ENCODE measurements at places on chromosomes 3 and 15.
A peak's percentile ranks its signal among the peaks of the same experiment; 100 is the strongest.

DNA sequence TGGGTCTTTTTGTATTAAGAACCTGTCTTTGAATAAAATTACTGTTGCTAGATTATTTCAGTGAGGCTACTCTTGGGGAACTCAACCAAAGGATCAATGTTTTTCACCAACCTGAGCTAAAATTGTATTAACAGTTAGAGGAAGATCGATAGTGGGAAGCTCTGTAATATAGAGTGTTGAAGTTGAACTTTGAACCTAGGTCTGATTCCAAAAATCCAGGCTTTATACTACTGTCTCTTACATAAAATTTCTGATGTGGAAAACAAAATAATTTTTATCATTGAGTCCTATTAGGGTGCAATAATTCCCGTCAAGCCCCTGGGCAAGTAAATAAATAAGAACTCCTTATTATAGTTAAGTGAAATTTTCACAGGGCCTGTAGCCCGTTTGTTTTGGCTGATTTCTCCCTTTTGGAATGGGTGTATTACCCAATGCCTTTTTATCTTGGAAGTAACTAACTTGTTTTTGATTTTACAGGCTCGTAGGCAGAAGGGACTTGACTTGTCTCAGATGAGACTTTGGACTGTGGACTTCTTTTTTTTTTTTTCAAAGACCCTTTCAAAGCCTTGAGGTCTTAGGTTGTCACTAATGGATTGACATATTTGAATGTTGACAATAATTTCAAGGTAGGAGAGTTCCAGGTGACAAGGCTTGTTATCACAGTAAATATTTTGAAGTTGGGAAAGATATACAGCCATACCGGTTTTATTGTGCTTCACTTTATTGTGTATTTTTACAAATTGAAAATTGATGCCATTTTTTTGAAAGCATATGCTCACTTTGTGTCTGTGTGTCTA is 276.1 kb downstream of the NFKBIZ start:
- DNase-seq = no peak

DNA sequence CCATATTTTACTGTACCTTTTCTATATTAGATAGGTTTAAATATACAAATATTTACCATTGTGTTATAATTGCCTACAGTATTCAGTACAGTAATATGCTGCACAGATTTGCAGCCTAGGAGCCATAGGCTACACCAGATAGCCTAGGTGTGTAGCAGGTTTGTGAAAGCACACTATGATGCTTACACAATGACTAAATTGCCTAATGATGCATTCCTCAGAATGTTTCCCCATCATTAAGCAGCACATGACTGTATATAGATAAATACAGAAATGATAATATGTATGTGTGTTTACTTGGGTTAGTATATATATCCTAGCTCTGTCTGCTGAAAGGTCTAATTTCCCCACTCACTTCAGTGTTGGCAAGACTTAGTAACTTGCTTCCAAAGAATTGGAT is 65.8 kb downstream of the MYL3 start:
- no peak for DNase-seq

- DNase-seq = peak; percentile 84
Measured at GRCh38 chr15:81270781-81271491, 53.0 kb downstream of the STARD5 start.

- no peak for DNase-seq
Measured at GRCh38 chr3:163779396-163780344, 1298.6 kb downstream of the SI start.

DNA sequence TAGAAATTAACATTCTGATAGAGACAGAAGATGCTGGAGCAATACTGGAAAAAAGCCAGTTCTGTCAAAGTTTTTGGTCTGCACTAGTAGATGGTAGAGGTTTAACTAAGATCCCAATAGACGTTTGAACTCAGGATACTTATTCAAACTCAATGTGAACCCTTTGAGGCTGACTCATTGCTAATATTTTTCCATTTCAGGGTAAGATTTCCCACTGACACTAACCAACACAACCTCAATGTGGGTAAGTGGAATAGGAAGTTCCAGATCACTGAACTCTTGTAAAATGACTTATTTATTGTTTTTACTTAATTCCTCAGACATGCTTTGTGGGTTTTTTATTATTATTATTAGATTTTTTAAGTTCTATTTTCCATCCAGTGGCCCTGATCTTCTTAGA is 1024.8 kb downstream of the EPHA3 start:
- DNase-seq = no peak
